ENCODE measurements at places on chromosomes 6 and 20.

DNA sequence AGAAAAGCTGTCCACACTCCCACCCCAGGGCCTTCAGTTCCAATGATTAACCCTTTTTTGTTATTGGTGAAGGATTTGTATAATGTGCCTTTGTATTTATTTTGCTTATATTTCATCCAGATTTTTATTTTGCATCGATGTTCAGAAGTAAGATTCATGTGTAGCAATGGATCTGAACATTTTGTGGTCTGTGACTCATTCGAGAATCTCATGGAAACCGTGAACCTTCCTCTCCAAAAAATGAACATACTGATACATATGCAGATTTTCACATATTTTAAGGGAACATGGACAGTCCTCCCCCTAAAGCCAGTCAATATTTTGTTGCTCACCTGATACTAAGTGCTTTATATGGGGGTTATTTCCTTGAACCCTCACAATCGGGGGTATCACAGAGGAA lies 421.8 kb upstream of the SOX4 start:
- no peak for DNase-seq

DNA sequence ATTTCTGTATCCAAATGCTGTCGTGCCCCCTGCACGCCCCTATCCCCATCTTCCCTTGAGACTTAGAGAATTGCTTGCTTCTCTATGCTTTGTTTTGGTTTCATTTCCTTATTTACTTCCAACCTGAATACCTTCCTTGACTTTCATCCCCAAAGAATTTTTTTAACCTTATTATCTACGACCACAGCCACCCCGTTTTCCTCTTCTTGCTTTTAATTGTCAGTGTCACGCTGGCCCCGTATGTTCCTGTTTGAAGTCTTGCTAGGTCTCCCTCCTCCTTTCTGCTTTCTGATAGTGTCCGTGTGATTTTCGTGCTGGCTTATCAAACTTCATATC lies 40.1 kb downstream of the RNF217 start:
- no peak for DNase-seq

DNA sequence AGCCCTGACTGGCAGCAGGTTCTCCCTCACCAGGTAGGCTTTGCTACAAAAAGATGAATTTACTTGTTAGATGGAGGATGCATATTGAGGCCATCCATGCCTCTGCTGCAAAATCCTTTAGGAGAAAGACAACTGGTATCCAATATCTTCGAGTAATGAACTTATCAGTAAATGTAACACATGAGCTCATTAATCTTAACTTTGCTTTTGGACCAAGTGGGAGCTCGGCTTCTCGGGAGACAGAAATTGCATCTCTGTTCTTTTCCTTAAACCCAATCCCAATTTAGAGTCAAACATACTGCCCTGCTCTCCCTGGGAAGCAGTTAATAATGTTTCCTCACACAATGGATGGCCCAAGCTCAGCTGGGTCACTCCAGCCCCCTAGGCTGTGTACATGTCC lies 330.5 kb downstream of the ZFAND3 start:
- DNase-seq = no peak

DNA sequence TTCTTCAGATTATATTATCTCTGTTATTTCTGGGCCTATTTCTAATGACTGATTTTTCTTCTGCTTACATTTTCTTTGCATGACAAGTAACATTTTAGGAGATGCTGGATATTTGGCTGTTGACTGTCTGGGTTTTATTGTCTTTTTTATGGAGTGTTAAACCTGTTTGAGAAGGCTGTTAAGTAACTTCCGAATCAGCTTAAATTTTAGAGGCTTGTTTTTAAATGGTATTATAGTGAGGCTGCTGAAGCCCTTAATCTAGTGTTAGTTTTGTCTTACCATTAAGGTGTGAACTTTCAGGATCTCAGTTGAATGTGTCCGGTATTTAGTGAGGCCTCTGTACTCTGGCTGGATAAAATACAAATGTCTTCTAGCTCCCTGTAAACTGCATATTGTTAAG lies 109.8 kb downstream of the EYA4 start:
- DNase-seq = no peak

GRCh38 chr6:137231895-137232294 lies 12.7 kb upstream of the IFNGR1 start:
- DNase-seq = peak; percentile 14

- no peak for DNase-seq
Observed at GRCh38 chr6:43776799-43777776, 7.1 kb downstream of the VEGFA start.

DNA sequence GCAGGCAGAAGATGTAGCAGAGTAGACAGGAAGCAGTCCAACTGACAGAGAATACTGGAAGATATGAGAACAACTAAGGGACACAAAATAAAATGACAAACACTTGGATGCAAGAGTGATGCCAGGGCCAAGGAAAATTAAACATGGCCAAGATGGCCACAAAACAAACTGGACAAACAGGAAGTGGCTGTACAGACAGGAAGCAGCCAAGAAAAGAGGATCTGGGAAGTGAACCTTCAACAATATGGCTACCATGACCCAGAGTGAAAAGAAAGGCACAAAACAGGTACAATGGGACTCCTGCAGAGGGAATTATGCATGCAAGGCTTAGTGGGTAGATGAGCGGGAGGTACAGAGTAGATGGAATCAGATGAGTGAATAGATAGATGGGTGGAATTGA lies 29.1 kb downstream of the HLA-DPB1 start:
- no peak for DNase-seq

- DNase-seq = no peak
Observed at GRCh38 chr6:149938571-149939355, 3.1 kb upstream of the ULBP2 start.

- DNase-seq = peak; percentile 34
Observed at GRCh38 chr20:40702504-40702903, 13.5 kb upstream of the MAFB start.

- peak; percentile 73 for DNase-seq
Observed at GRCh38 chr6:139533573-139534471, 159.4 kb upstream of the CITED2 start.

- DNase-seq = no peak
Observed at GRCh38 chr6:74152096-74152675, 456.2 kb downstream of the CD109 start.

DNA sequence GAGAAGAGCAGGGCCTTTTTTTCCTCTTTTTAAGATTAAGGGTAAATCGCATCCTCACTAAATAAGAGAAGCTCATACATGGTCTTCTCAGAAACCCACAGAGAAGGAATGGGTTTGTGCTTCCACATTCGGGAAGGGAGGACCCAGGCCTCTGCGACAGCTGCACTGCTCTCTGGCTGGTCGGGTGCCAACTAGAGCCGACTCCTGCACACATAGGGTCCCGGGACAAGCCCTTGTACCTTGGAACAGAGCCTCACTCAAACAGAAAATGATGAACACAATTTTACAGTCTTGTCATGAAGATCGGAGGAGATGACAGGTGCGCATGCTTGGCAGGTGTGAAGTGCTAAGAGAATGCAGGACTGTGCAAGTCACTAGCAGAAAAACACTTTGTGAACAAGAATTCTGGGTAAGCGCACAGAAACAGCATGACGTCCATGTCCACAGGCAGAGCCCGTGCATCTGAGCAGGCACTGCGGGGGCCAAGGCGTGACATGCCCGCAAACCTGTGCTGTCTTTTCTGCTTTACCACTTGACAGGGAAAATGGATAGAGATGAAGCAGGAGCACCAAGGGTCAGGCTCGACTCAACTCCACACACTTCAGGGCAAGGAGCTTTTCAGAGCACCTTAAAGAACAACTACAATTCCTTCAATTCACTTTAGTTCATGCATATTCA lies 101.0 kb upstream of the MPC1 start:
- DNase-seq = no peak

DNA sequence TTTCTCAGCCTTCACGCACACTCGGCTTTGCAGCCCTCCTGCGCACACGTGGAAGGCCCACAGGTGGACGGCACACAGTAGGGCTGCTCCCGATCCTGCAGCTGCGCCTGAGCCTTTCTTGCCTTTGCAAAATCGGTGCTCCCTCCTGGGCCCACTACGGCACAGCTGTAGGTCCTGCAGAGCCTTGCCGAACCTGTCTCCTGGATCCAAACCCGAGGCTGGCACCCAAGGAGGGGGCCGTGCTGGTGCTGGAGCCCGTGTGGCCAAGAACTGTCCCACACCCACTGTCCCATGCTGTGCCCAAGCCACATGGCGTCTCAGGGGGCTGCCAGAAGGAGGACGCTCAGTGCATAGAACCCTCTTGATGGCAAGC lies 227.4 kb downstream of the TTLL2 start:
- no peak for DNase-seq

- DNase-seq = no peak
Observed at GRCh38 chr6:23137611-23138010, 568.2 kb downstream of the HDGFL1 start.

- DNase-seq = no peak
Observed at GRCh38 chr20:42212391-42212790, 594.2 kb upstream of the CHD6 start.

GRCh38 chr20:56933331-56933698 lies 304.2 kb downstream of the TFAP2C start:
- no peak for DNase-seq

- DNase-seq = no peak
Observed at GRCh38 chr20:38194971-38195504, 30.0 kb upstream of the TGM2 start.

- DNase-seq = no peak
Observed at GRCh38 chr6:20909621-20910020, 375.4 kb downstream of the CDKAL1 start.

DNA sequence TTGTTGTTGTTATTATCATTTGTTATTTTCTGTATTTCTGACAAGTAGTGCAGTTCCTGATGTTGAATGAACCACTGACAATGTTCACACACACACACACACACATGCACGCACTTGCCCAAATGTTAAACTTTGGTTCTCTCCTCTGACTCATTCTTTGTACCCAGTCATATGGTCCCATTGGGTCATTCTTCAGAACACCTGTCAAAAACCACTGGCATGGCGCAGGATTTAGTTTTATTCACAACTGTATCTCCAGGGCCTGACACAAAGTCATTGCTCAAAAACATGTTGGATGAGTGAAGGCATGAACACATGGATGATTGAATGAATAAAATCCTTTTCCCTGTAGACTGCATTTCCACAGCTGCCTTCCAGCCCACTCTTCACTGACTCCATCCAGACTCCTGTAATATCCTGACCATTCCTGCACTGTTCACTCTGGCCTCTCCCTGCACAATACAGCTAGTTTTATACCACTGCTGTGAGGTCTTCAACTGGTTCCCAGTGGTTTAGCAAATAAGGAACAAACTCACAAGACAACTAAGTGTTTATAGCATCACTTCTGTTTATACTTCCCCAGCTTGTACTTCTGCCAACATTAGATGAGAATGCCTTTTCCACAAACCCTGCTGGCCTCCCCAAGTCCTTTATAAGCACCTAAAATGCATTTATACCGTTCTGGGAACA lies 6.9 kb upstream of the CST11 start:
- no peak for DNase-seq

- no peak for DNase-seq
Observed at GRCh38 chr6:111427341-111428116, 55.5 kb downstream of the REV3L start.

DNA sequence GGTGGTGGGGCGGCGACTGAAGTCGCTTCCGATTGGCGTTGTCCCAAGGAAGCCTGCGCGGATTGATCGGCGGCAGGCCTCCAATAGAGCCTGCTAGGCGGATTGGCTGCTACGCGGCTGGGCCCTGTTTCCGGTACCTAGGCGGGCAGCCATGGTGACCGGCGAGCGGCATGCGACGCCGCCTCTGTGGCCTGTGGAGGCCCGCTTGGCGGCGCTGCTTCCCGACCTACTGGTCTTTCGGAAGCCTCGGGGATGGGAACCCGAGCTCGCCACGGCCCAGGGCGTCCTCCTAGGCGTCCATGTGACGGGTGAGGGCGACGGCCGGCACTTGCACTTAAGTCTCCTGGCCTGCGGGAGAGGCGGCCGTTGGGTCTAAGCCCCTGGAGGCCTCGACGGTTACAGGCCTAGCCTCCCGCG lies 28.1 kb downstream of the NFYA start:
- DNase-seq = peak; percentile 93

DNA sequence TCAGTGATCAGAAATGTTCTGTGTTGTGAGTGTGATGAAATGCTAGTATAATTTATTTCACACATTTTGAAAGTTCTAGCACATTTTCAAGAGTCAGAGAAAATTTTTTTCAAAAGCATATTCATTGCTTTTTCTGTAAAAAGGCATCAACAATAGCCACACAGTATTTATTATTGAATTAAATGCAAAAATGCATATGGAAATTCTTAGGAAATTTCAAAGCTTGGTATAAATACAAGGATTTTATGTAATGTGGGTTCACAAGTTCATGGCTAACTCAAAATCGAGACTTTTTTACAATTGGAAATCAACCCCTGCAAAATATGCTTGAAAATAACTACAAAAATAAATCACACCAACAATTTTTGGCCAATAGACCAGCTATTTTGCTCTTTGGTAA lies 302.0 kb upstream of the ECI2 start:
- DNase-seq = no peak

- DNase-seq = no peak
Observed at GRCh38 chr20:58722877-58723627, 30.5 kb downstream of the NPEPL1 start.

GRCh38 chr20:46552460-46553420 lies 2.3 kb upstream of the OCSTAMP start:
- peak; percentile 20 for DNase-seq

DNA sequence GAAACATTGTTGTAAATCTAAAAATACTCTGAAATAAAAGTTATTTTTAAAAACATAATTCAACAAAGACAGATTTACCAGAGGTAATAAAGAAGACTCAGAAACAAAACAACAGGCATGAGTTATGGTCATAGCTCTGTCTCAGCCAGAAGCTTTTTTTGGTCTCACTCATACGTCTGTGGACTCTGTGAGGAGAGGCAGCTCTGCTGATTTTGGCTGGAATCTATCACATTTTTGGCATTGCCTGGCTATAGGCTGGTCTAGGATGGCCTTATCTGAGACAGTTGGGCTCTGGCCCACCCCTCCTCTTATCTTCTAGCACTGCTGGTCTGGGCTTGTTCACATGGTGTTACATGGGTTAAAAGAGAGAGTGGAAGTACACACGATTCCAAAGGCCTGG lies 514.0 kb upstream of the BTBD3 start:
- peak; percentile 78 for DNase-seq

DNA sequence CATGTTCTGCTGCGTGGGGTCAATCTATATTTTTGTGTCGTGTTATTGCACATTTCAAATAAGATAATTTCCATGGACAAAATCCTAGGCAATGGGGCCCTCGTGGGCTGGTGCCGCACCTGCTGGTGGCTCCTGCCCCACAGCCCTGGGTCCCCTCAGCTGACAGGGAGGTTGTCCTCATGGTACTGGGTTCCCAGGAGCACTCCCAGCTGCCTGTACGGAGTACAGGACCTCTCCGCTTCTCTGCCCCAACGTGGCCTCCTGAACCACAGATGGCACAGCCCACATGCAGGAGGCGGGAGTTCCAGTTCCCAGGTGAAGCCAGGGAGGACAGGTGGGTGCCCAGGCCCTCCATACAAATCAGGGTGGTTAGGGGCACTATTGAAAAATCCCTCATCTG lies 243.5 kb downstream of the SMOC2 start:
- DNase-seq = no peak

- no peak for DNase-seq
Observed at GRCh38 chr6:151811081-151811480, 3.6 kb downstream of the ESR1 start.

- no peak for DNase-seq
Observed at GRCh38 chr6:168658059-168658458, 217.1 kb downstream of the SMOC2 start.
